ENCODE measurements at places on chromosomes 11 and 22.

DNA sequence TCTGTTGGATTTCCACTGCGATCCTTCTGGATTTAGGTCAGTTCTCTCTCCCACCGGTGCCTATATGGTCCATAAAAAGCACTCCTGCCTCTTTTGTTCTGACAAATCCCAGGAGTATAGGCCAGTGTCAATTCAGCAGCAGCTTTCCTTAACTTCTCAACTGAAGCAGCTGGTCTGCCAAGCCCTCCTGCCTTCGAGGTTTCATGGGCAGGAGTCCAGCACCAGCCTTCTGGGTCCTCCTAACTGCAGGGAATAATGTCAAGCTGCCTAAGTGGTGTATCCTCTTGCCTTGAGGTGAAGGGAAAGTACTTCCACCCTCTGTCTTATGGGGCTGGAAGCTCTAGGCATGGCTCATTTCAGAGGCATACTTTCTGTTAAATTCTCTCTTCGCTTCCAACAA, 149.4 kb upstream of the NCAM1 start:
- no peak for DNase-seq

DNA sequence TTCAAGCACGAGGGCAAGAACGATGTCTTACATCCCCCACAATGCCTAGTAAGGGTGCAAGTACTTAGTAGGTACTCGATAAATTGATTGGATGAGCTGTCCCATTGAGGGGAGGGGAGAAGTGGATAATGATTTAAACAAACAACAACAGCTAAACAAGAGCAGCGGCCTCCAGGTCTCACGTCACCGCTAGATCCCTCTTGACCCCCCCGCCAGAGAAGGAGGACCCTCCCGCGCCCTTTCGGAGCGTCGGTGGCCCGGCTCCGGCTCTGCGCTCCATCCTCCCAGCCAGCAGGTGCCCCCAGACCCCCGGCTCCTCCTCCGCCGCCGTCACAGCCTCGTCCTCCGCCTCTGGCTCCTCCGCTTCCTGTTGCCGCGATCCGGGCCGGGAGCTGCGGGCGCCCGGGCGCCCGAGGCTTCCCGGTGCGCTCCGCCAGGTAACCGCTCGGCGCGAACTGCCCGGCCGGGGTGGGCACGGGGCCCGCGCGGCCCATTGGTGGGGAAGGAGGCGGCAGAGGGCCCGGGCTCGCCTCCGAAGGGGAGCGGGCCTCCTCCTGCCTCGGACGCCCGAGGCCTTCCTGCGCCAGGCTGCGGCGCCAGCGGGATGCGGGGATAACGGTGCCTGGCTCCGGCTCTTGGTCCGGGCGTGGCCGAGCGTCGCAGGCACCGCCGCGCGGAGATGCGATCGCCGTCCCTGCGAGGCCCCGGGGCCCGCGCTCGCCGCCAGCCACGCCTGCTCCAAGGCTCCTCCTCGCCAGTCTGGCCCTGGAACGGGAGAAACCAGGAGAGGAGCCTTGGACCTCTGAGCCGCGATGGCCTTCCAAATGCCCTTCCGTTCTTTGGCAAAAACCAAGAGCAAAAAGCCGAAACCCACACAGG, at the start of gene TLCD5:
TLCD5 (plus strand) TSS at position 368 of the 879 bp plus-strand sequence. CDS start 2,143 bp downstream, outside the sequence.
- DNase-seq, result no peak

DNA sequence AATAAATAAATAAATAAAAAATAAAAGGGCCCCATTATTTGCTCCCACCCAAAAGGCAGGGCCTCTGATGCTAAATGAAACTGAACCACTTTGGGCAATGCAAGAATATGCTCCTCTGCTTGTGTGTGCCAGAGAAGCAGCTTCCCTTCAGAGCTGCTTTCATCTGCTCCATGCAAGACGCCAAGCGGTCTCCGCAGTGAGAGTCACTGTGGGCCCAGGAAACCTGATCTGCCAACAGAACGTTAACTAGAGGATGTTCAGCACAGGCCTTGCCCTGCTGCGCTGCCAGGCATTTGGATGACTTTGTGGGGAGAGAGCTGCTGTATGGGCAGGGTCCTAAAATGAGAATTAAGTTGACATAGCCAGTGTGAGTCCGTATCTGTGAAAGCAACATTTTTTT, 43.7 kb upstream of the APOA1 start:
- DNase-seq, result no peak

- DNase-seq, result no peak
Observed at GRCh38 chr11:1931341-1932104, 12.0 kb downstream of the TNNT3 start.

GRCh38 chr11:79617561-79617960, 176.7 kb upstream of the TENM4 start:
- no peak for DNase-seq

DNA sequence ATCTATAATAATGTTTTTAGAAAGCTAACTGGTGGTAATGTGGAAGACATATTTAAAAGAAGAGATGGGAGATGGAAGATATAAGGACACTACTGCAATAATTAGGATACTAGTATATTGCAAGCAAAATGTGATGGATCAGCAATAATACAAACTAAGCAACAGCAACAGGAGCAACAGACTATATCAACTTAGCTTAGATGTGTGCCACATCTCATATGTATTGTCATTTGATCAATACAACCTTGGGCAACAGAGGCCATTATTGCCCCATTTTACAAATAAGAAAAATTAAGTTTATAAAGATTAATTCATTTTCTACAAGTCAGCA, 4.2 kb downstream of the FCHSD2 start:
- DNase-seq, result no peak

- DNase-seq, result no peak
Observed at GRCh38 chr11:114233755-114234154, 62.4 kb upstream of the NNMT start.

DNA sequence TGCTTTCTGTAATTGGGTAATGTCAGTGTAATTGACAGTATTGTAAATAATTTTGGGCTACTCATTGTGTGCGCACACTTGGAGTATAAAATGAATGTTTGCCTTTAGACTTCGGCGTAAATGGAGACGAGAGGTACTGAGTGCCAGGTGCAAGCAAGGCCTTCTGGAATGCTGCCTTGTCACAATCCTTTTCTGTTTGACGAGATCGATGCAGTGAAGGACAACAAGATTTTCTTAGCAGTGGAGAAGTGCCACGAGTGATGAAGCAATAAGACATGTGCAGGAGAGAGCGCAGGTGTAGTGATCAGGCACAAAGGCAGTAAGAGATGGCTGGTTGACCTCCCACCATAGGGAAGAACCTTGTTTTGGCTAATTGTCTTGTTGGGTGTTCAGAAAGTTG, 67.5 kb downstream of the DDX10 start:
- no peak for DNase-seq

- DNase-seq, result no peak
Observed at GRCh38 chr22:21800552-21801303, 65.1 kb upstream of the YPEL1 start.

DNA sequence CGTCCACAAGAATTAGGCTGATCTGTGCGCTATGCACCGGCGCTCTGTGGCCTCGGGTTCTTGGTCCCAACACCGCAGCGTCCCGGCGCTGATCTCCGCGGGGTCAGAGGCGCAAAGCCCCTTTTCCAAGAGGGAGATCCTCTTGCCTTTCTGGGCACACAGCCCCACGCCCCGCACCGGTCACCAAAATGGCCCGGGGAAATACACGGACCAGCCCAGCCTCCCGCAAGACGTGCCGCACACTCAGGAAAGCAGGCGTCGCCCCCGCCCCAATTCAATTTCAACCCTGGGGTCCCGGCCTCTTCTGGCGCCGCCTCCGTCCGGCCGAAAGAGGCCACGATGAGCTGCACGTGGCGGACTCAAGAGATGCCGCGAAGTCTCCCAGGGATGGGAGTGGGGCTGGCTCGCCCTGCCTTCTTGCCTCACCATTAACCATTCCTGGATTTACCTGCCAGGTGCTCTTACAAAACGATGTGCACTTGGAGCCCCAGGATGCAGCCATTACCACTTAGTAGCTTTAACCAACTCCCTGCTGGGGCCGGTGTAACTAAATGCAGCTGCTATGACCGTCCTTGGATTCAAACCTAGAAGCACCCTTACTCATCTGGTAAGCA, 10.5 kb downstream of the PIWIL3 start:
- DNase-seq, result no peak

- DNase-seq, result no peak
Observed at GRCh38 chr11:11414996-11415395, 61.9 kb upstream of the CSNK2A3 start.
